ENCODE measurements at places on chromosomes 4 and X. TPM values are rescaled to one million over a fixed set of nuclear protein-coding genes. Genes with fewer than 3 reads are reported as not detected.

Gene TRIM2
- 1.8 TPM for total RNA-seq

Gene GPR82
- total RNA-seq, result not detected

Gene SLC25A6
- 254 TPM for total RNA-seq

Gene MTNR1A
- not detected for total RNA-seq

Gene PPBP
- not detected for total RNA-seq

Gene BRS3
- not detected for total RNA-seq

Gene TEX11
- total RNA-seq, result not detected

Gene SSX2B
- not detected for total RNA-seq

Gene SHROOM2
- total RNA-seq, result not detected

Gene PLXNB3
- 0.34 TPM for total RNA-seq

Gene ODAPH
- not detected for total RNA-seq

Gene HTN3
- not detected for total RNA-seq

Gene TGIF2LX
- total RNA-seq, result not detected
